ENCODE measurements at places on chromosomes 1 and 21. TPM values are rescaled to one million over a fixed set of nuclear protein-coding genes. Genes with fewer than 3 reads are reported as not detected.

The LDLRAD1 gene
- not detected for total RNA-seq

GRCh38 chr1:205451759-205452164 is 4.1 kb downstream of the BLACAT1 start:
- peaks cover 19% of the 10 kb centered on the region for H3K4me1 ChIP-seq
- H3K4me3 ChIP-seq = no peak overlapping the region
- no peak overlapping the region for H3K27ac ChIP-seq
- H3K27me3 ChIP-seq = peaks cover 54% of the 10 kb centered on the region
- DNase-seq = no peak
- H3K36me3 ChIP-seq = no peaks in the 10 kb centered on the region

GRCh38 chr1:153506386-153506785 is 29.4 kb downstream of the S100A6 start:
- H3K27me3 ChIP-seq = peaks cover 5% of the 10 kb centered on the region
- no peak overlapping the region for H3K4me3 ChIP-seq

The AIM2 gene
- total RNA-seq = 17.3 TPM
